Stimulated activated CD4-positive, alpha-beta T cell treated with anti-CD3 and anti-CD28 coated beads, Interleukin-2, amount 100 ng/mL, for 24 hours (primary cell): ENCODE measurements at places on chromosomes 16 and 17.

GRCh38 chr17:64196601-64197000 is 66.5 kb downstream of the TEX2 start:
- DNase-seq = no peak

- no peak for DNase-seq
Observed at GRCh38 chr17:78709119-78709681, 72.9 kb downstream of the CYTH1 start.

GRCh38 chr17:82063424-82064415 is 1.9 kb downstream of the DUS1L start:
- no peak for DNase-seq

DNA sequence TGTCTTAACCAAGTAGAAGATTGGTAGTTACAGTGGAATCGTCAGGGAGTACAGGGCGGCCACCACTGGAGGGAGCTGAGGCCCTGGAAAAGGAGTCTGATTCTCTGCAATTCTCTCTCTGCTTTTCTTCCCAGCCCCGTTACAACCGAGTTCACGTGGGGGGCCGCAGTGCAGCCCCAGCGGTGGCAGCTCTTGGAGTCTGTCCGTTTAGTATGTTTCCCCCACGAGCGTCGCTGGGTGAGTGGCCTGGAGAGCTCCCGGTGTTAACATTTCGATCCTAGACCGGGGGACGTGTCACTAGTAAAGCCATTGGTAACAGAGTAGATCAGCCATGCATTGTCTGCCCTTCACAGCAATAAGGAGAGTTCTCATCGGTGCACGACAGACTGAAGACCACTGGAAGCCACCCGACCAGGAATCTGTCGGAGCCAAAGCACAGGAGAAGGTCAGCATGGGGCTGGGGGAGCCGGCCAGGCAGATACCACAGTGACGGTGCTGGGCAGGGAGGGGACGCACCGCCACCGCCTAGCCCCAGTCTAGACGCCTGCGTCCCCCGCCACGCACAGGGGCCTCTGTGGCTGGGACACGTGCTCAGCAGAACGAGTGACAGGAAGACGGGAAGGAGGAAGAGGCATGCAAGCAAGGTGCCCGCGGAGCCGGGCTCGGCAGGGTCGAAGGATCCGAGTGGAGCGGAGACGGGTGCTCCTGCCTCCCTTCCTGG is 15.7 kb downstream of the SLC16A3 start:
- no peak for DNase-seq

GRCh38 chr17:70109497-70109896 is 34.5 kb downstream of the KCNJ16 start:
- no peak for DNase-seq
